ENCODE measurements at places on chromosomes 11 and 22.

GRCh38 chr11:131807876-131808275 is 437.5 kb downstream of the NTM start:
- no peak for DNase-seq

DNA sequence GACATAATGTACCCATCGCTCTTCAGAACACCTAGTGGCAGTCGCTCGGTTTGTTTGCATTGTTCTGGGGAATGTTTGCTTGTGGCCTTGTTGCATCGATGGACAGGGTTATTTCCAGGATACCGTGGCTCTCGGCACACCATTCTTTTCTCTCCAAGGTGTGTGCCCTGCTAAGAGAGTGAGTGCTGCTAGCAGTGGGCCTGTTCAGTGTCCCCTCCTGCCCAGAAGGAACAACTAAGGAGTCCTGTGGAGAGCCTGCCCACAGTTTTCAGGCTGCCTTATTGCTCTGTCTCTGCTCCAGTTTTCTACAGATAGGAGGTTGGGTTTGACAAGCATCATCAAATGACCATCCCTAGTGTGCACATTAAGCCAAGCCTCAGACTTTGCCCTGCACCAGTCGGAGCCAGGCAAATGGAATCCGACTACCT is 1.4 kb downstream of the CRY2 start:
- DNase-seq, result no peak

- DNase-seq, result no peak
Observed at GRCh38 chr11:133982876-133983275, 26.1 kb upstream of the IGSF9B start.

DNA sequence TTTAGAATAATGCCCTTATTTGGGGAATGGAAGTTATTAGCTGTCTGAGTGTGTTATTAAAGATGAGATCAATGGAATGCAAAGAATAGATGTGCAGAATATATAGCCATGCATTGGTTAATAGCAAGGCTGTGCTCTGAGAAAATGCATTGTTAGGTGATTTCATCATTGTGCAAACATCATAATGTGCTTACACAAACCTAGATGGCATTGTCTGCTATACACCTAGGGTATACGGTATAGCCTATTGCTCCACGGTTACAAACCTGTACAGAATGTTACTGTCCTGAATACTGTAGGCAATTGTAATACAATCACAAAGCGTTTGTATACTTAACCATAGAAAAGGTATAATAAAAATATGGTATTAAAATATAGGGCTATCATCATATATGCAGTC is 25.5 kb downstream of the SLC5A12 start:
- DNase-seq, result no peak

DNA sequence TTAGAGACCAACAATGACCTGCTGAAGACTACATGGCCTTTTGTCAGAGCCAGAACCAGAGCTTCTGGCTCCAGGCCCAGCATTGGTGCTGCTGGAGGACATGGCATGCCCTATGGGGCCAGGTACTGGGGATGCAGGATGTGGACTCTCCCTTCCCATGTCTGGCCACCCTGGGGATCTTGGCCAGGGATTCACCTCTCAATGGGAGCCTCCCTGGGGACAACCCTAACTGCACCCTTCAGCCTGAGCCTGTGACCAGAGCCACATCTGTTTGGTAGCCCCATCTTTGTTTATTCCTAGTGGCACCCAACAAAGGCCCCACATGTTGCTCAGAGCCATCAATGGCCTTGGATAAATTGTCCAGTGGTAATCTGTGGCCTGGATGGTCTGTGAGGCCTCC is 5.8 kb downstream of the KLHL35 start:
- DNase-seq, result no peak

- DNase-seq, result no peak
Observed at GRCh38 chr11:83157594-83158356, 844 bp downstream of the PCF11 start.

- DNase-seq, result no peak
Observed at GRCh38 chr11:129252621-129253020, 60.5 kb upstream of the ARHGAP32 start.

- no peak for DNase-seq
Observed at GRCh38 chr11:60447846-60448245, 7.8 kb upstream of the MS4A1 start.

- no peak for DNase-seq
Observed at GRCh38 chr22:41480397-41480735, 11.4 kb downstream of the ACO2 start.

DNA sequence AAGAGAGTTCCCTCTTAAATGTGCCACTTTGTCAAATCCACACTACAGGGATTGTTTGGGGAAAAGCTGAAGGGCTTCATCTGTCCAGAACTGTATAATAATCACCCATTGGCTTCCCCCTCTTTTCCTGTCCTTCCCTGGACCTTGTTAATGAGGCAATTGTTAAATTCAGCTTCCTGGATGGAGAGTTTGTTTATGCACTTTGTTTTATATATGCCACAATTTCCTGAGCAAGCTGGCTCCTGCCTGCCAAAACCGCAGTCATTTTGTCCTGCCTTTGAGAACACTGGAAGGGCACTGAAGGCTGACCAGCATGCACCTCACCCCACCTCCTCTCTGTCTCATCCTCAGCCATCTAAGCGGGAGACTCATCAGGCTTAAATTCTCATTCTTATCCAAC is 86.2 kb downstream of the MSANTD4 start:
- DNase-seq, result no peak

- DNase-seq, result no peak
Observed at GRCh38 chr11:19827399-19828135, 114.9 kb downstream of the NAV2 start.

DNA sequence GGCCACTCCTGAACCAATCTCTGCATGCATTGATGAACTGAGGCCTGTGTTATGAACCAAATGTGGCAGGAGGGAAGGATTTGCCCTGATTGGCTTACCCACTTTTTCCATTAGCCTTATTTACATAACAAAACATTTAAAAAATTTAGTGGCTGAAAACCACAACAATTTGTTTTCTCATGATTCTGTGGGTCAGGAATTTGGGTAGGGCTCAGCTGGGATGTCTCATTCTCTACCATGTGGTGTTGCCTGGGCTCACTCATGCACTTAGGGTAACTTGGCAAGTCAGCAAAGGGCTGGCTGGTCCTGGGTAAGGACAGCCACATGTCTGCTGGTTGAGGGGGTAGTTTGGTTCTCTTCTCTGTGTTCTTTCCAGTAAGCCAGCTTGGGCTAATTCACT is 35.1 kb upstream of the CYP2R1 start:
- no peak for DNase-seq

DNA sequence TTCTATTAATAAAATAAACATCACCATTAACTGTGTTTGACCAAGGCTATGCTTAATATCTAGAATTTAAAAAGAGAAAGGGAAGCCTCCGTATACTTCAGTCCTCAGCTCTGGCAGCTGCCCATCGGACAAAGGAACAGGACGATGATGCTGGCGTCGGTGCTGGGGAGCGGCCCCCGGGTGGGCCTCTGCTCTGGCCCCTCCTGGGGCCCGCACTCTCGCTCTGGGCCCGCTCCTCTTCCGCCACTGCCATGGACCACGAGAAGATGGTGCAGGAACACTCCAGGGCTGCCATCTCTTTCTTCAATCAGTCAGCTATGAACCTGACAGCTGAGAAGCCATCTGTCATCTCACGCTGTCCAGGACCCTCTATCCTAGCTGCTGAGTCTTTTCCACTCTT is 25.3 kb downstream of the PDHX start:
- DNase-seq, result no peak

DNA sequence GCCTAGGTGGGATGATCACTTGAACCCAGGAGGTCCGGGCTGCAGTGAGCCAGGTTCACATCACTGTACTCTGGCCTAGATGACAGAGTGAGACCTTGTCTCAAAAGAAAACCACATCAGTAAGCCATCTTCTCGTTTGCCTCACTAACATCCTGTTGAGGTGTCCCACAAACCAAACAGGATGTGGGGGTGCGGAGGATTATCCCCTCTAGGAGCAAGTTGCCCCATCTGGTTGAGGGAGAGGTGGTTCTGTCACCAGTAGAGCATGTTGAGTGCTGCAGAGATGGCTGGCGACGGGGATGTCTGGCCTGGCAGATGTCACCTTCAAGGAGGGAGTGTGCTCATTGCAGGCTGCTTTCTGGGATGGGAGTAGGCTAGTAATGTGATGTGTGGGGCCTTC is 72.4 kb downstream of the ZNRF3 start:
- no peak for DNase-seq

DNA sequence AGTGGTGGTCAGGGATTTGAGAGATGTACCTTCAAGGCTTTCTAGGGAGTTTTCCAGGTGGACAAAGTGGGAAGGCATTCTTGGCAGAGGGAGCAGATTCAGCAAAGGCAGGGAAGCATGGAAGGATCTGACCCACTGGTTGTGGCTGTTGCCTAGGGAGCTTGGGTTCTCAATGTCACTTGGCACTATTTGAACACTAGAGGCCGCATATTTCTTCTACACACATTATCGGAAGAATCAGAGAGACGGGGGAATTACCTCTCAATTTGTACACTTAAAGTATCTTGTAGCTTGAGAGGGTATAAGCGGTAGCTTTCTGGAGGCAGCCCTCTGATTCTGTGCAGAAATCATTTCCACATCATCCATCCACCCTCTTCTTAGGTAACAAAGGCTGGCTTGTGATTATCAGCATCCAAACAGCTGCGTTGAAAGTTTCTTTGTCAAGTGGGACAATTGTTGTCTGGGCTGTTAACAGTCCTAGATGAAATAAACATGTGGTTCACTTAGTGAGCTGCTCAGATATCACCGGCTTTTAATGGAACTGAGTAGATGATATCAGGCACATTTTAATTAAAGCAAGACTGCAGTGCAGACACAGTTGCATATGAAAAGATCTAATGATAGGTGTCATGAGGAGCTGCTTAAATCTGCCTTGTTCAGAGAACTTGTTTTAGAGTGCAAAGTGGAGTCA is 2.6 kb downstream of the NELL1 start:
- DNase-seq, result no peak

DNA sequence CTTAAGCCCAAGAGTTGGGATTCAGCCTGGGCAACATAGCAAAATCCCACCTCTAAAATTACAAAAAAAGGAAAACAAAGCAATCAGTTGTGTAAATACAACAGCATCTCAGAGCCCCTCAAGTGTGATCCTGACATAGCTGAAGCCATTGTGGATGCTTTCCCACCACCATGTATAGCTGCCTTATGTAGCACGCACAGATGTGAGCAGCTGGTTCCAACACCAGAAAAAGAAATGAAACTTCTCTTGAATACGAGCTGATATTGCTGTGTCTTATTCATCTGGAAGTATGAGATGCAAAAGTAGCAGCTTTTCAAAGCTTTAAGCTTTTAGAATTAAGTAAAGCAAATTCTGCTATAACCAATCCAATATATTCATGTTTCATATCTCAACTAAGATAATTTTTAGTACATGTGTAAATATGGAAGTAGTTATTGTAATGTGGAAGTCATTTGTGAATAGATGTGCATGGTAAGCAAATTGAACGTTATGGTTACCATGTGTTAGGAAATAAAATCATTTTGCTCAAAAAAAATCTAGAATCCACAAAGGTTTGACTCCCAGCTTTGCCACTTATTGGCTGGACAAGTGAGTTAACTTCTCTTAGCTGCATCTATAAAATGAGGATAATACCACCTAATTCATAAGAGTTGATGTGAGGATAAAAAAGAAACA is 63.2 kb downstream of the SGSM3 start:
- no peak for DNase-seq

DNA sequence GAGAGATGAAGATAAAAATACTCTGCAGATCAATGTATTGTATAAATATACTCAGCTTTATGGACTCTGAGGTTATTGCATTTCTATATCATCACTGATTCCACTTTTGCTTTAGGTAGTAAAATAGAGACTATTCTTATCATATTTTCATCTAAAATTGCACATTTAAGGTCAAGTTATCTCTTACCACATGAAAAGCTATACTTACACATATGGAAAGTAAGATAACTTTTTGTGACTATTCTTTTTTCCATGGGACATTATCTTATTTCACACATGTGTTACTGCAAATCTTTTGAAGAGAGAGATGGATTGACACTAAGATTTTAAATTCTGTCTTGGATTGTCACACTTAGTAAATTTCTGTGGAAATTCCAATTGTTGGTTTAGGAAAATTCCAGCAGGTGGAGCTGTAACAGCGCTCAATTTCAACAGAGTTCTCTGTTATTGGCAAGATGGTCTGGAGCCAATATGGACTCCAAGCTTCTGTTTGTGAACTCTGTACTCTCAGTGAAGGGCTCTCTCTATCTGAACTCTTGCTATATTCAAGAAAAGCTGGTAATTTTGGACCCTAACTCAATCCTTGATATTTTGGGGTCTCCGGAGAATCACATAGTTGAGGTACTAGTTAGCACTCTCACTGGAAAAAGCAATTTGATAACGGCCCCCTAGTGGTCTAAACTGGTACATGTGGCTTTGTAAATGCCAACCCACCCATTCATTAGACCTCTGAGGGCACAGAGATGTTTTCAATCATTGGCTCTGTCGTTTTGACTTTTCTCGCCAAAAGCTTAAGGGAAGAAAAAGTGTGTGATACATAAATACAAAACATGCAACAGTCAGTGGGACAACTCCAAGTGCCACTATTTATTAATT is 429.7 kb downstream of the ETS1 start:
- DNase-seq, result no peak

- no peak for DNase-seq
Observed at GRCh38 chr11:93663021-93663420, 1.5 kb downstream of the CEP295 start.

DNA sequence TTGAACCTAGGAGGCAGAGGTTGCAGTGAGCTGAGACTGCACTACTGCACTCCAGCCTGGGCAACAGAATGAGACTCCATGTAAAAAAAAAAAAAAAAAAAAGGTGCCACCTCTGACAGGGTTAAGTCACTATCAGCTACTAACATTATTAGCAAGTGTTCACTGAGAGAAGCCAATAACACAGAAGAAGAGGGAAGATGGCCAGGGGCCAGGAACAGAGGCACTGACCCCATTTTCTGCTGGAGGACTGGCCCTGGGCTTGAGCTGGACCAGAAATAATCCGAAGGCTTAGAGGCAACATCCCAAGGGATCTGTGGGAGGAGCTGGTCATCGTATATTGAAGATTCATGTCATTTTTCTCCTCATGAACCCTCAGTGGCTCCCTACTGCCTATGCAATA is 5.0 kb downstream of the SLC5A1 start:
- no peak for DNase-seq

DNA sequence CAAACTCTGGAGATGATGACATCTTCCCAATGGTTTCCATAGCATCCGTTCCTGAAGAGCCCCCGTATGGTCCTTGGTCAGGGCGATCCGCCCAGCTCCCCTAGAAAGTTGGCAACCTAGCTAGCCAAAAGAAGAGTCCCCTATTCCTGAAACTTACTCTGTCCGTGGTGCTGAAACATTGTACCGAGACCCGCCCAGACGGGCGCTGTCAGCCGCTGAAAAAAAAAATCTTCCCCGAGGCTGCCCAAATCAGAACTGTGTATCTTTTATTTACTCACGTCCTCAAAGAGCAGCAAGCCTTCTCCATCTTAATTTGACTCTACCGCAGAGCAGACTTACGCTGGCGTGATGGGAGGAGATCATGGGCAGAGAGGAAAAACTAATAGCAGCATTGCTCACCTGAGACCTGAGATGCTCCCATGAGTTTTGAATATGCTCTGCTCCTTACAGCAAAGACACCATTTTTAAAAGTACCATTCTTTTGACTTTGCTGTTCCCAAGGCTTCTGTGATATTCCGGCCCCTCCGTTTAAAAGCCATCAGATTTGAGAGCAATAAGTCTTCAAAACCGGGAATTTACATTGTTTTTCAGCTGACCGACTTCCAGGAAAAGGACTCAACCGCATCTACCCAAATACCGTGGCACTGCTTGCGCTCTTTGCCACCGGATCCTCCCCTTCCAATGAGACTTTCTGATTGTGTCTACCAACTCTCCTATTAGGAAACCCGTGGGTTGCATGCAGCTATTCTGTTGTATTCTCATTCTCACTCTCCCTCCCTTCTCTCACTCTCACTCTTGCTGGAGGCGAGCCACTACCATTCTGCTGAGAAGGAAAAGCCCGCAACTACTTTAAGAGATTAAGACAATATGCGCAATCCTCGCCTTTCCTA is at the start of gene SLC17A6:
Gene SLC17A6 (plus strand): TSS at position 786 of the 890 bp plus-strand sequence. CDS start 153 bp downstream, outside the sequence.
- DNase-seq, result no peak
